ENCODE measurements at places on chromosomes 6 and 20.

GRCh38 chr6:138824482-138825144 lies 28.7 kb downstream of the ECT2L start:
- DNase-seq: no peak

DNA sequence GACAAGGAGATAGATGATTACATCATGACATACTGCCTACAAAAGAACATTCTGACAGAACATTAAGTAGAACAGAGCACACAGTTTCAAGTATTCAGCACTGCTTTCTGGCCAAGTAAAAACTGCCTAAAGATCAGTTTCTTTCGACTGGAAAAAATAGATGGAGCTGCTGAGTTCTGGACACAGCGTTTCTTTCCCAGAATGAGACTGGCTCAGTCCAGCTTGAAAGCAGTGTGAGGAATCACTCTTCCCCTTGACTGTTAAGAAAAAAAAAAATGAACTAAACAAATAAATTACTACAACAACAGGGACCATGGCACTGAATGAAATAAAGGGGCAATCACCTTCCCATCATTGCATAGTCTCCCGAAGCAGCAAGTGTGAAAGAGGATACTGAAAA lies 4.4 kb upstream of the LYRM2 start:
- no peak for DNase-seq

GRCh38 chr6:132972971-132973370 lies 158.6 kb downstream of the RPS12 start:
- DNase-seq: no peak

DNA sequence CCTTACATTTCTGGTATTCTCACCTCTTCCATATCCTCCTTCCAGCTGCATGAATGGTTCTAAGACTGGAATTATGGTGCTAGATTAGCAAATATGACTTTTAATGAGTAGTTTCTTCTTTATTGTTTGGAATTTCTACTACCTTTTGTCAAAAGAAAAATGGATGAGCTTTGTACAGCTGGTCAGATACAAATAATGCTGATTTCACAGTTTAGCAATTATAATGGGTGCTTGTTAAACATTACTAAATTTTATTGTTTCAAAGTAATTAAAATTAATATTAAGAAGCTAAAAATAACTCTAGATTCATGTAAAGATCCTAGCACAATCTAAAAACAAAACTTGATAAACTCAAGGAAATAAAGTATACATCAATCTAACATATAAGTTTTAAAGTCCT lies 32.3 kb upstream of the BEND6 start:
- no peak for DNase-seq

GRCh38 chr6:747921-748320 lies 55.0 kb upstream of the EXOC2 start:
- DNase-seq: no peak

DNA sequence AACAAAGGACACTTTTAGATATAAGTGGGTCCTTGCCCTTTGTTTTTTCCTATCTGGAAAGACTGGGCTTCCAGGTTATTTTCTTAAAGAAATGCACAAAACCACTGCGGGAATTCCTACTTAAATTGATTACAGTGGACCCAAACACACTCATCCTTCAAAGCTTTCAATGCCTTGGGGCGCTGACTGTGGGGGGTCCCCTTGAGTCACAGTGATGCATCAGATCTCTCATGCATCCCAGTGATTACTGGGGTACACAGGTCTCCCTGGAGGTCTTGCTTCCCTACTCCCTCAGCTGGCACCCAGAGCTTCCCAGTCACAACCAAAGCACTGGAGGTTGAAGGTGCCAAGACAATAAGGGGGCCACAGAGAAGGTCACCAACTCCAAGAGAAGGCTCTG lies 20.7 kb downstream of the ABHD12 start:
- no peak for DNase-seq

DNA sequence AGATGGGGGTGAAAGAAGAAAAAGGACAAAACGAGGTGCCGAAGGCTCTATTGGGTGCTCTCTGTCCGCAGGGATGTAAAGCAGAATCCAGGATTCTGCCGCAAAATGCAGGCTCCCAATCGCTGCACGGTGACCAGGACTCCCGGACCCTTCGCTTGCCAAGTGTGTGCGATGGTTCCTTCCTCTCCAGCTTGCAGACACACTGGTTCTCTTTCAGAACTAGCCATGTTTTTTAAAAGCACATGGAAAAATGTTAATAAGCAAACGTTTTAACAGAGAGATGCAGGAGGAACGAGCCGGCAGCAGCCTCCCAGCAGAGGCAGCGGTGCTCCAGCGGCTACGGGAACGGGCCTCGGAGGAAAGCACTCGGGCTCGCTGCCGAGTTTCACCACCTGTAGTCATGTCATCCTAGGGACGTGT lies 59.6 kb downstream of the ZNF831 start:
- DNase-seq: no peak

- no peak for DNase-seq
Observed at GRCh38 chr20:36481380-36482043, 59.8 kb upstream of the MYL9 start.

GRCh38 chr20:12927489-12927888 lies 81.3 kb upstream of the SPTLC3 start:
- DNase-seq: no peak

DNA sequence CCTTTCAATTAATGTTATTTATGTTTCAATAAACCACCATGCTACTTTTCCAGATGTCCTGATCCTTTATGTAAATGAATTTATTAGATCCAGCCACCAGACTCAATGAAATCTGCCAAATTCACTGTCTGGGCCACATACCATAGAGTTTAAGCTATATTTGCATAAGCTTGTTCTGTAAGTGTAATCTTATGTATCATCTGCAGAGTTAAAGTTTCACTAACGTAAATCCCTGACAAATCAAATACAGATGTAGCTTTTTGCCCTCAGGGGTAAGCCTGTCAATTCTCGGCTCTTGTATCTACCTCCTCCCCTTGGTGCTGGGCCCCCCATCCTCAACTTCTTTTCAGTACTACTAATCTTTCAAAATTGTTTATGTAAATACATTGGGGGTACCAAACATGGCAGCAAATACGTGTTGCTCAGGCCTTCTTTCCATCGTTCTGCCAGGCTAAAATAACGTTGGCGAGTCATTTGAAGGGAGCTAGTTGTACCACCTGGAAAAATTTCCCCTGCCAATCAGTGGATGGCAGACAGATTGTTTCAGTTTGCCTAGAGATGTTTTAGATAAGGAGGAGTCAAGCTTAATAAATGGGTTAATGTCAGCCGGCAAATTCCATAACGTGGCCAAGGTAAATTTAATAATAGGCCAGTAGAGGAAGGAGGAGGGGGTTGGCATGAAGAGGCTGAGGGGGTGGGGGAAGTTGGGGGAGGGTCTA lies 79.6 kb downstream of the RPS12 start:
- DNase-seq: no peak

DNA sequence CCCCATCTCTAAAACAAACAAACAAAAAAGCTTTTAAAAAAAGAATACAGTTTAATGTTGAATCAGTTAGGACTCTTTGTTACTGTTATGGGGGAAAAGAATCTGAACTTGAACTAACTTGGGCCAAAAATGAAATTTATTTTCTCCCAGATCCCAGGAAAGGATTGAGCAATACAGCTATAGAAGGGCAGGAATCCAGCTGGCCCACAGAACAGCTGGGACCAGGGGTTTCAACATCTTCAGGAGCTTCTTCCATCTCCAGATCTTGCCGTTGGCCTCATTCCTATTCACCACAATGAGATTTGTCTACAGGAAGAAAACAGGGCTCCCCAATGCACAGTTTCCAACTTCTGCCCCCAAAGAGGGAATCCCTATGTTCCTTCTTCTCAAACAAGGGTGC lies 43.2 kb upstream of the AKAP12 start:
- no peak for DNase-seq

GRCh38 chr6:6923605-6924004 lies 184.2 kb upstream of the RREB1 start:
- no peak for DNase-seq

DNA sequence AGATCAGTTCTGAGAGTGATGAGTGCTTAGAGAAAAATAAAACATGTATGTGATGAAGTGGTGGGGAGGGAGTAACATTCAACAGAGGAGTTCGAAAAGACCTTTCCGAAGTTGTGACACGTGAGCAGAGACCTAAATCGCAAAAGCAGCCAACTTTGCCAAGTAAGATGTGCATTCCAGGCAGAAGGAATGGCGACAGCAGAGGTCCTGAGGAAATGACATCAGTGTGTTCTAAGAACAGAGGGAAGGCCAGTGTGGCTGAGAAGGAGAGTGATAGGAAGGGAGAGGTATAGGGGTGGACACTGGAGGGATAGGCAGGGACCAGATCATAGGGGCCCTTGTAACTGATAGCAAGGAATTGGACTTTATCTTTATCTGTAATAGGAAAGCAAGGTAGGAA lies 51.3 kb downstream of the ADAT2 start:
- no peak for DNase-seq

GRCh38 chr6:163715846-163716245 lies 301.3 kb downstream of the QKI start:
- no peak for DNase-seq

Measured in stimulated activated CD4-positive, alpha-beta T cell treated with anti-CD3 and anti-CD28 coated beads, TNF-alpha, amount 100 ng/mL, for 4 hours (primary cell).